ENCODE measurements at places on chromosomes 12 and 14.

DNA sequence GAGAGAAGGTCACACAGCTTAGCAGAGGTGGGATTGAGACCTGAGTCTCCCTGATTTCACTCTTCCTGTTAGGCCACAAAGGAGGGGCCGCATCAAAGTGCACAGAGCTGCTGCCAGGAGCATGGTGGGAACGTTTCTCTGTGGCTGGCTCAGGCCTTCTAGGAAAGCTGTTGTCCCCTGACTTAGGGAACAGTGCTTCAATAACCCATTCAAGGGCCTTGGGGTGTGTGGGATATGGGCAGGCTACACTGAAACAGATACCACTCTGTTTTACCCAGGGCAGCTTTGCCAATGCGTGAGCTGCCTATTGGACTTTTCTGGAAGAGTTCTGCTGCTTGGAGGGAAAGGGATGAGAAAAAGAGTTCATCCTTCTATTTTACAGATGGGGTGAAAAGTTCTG is 110.0 kb downstream of the ADCK1 start:
- DNase-seq: no peak

DNA sequence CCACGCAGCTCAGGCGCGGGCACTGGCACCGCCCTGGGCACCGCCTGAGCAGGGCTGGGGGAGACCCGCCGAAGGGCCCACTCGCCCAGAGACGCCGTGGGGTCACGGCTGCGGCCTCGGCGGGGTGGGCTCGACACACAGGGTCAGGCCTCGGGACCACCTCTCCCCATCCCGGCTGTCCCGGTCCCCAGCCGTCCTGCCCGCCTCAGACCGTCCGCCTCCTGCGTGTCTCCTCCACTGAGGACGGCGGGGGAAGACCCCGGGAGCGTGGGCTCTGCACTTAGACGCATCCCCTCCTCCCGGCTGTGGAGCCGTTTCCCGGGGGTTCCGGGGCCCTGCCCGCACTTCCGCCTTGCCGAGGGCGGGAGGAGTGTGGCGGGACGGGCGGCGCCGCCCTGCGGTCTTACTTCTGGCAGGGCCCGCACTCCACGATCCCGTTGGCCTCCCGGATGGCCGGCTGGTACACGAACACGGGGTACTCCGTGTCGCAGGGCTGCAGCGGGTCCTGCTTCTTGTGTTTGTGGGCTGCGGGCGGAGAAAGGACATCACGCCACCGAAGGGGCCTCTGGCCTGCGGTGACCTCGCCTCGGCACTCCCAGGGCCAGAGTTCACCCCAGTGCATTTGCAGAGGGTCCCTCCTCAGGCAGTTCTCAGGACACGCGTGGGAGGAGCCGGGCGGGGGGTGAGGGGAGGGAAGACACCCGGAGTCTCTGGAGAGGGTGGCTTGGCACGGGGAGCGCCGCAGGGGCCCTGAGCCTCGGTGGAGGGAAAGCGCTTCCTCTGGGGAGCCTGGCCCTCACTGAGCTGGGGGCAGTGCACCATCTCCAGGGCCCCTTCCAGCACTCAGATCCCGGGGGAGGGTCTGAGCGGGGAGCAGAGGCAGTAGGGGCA is 23.1 kb upstream of the LRTM2 start:
- DNase-seq: no peak

GRCh38 chr14:71487449-71487848 is 444.8 kb upstream of the RGS6 start:
- DNase-seq: no peak

DNA sequence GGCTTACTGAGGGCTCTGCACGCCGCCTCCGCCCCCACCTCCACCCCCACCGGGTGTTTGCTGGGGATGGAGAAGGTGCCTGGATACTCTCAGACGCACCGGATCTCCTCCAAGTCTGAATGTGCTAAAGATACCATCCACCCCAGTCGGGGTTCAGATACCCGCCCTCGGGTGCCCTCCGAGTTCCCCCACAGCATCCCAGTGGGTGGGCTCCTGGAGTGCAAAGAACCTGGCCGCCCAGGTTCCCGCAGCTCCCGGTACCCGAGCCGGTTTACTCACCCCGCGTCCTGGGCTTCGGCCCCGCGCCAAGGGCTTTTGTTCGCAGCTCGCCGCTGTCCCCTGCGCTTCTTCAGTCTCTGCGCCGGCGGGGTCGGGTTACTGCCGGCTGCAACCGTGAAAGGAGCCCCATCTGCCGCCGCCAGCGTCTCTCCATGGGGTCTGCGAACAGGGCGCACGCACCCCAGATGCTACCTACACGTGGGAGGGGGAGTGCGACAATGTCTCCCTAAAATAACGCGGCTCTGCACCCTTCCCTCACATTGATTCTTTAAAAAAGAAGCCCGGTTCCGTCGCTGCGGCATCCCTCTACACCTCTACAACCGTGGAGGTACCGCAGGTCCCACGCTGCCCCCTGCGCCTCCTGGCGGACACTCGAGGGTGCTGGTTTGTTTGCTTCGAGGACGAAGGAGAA is at the start of gene CCDC177:
CCDC177 (minus strand) TSS at position 609 of the 691 bp plus-strand sequence. CDS start 1,249 bp downstream, outside the sequence.
- DNase-seq: no peak

GRCh38 chr14:77822307-77822706 is 22.4 kb downstream of the ADCK1 start:
- DNase-seq: no peak

GRCh38 chr14:57078054-57078453 is 190.7 kb downstream of the EXOC5 start:
- DNase-seq: no peak

- DNase-seq: no peak
Measured at GRCh38 chr14:22520796-22521195, 68.2 kb downstream of the DAD1 start.

DNA sequence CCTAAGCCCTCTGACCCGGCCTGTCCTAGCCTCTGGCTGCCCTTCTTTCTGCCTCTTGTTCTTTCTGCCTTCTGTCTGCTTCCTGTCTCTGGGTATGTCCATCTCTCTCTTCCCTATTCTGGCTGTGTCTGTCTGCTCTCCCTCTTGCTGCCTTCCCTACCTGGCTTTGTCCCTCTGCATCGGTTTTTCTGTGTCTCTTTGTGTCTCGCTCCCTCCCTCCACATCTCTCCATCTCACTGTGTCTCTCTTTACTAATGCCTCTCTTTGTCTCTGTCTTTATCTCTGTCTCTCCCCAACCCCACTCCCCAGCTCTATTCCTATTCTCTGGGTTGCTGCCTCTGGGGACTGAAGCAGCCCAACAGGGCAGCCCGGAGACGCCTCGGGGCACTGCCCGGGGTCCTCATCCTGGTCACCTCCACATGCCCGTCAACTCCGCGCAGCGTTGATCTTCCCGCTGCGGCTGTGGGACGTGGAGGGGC is 10.1 kb downstream of the SHMT2 start:
- DNase-seq: no peak

GRCh38 chr12:121560392-121561008 is 20.3 kb downstream of the KDM2B start:
- DNase-seq: no peak

- no peak for DNase-seq
Measured at GRCh38 chr14:32307881-32308582, 21.1 kb upstream of the AKAP6 start.

GRCh38 chr14:105865904-105866840 is 339.8 kb downstream of the TMEM121 start:
- no peak for DNase-seq

- peak; percentile 29 for DNase-seq
Measured at GRCh38 chr14:35347323-35348043, 55.3 kb downstream of the PSMA6 start.

DNA sequence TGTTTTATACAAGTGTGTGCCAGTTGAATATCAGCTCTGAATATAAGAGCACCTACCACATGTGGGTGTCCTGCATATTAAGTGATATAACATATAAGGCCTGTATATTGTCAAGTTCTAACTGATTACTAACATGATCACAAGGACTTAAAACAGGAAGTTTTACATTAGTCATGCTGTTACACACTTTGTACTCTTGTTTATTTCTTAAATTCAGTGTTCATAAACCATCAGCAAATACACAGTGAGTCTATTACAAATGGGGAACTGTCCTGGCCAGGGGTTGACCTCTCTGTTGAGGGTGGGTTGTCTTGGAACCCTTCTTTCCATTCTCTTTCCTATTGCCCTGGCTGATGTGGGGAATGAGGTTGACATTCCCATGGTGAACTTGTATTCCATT is 19.1 kb downstream of the HELB start:
- no peak for DNase-seq

DNA sequence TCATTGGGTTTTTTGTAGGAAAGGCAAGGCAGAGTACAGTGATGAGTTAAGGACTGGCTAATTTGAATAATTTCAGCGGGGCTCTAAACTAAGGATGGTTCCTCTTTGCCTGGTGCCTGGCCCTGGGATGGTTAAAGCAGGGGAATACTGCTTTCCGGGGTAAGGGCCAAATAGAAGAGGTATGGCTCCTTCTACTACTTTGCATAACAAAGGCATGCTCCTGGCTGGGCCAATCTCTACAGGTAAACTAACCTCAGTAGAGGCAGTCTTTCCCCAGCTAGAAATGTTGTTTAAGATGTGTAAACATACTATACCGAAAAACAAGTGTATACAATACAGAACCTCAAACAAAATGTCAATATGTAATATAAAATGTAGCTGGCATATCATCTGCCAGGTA is 1239.0 kb downstream of the SLC16A7 start:
- no peak for DNase-seq

GRCh38 chr12:7303230-7303629 is 642 bp upstream of the ACSM4 start:
- no peak for DNase-seq

DNA sequence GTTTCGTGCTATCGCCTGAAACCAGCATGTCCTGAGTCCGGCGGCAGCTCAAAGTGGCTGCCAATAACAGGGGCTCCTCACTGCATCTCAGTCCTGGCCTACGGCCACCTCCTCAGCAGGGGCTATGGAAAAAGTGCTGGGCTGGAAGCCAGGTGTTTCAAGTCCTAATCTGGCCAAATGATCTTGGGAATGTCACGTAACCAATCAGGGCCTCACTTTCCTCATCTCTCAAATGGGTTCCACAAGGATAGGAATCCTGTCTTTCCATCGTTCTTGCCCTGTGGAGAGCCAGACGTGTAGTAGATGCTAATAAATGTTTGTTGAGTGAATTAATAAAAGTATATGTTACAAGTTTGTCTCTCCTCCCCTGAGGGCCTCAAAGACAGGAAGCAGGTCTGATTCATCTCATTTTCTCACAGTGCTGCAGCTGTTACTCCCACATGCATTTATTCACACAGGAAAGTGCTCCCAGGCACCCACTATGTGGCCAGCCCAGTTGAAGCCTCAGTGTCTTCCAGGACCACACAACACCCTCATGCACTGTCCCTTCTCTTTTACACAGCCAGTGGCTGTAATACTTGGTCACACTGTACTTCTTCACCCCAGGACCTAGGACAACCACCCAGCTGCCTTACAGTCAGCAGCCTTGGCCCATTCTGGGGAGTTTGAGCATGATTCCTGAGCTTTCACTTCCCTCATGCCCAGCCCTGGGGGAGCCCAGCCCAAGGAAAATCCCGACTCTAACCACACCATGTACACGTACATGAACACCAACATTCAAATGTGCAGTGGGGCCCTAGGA is 5.0 kb downstream of the CMKLR1 start:
- no peak for DNase-seq

GRCh38 chr12:106300761-106301160 is 1.8 kb upstream of the TCP11L2 start:
- no peak for DNase-seq

- DNase-seq: no peak
Measured at GRCh38 chr12:110860833-110861296, 14.1 kb downstream of the CCDC63 start.

GRCh38 chr14:100900837-100901390 is 2.6 kb downstream of the RTL1 start:
- DNase-seq: peak; percentile 64

- DNase-seq: no peak
Measured at GRCh38 chr12:52618216-52618615, at the start of gene KRT73. KRT73 (minus strand) TSS chr12:52618559; CDS start chr12:52618524, 35 bp downstream.

All from DND-41 (cell line).